ENCODE measurements at places on chromosomes 6 and 20. TPM values are rescaled to one million over a fixed set of nuclear protein-coding genes. Genes with fewer than 3 reads are reported as not detected.

FRK gene
- polyA plus RNA-seq = 4.8 TPM

DBNDD2 gene
- polyA plus RNA-seq = 23.9 TPM

TNFRSF6B gene
- 2.1 TPM for polyA plus RNA-seq

RAD21L1 gene
- not detected for polyA plus RNA-seq

FHL5 gene
- polyA plus RNA-seq = 3.6 TPM

SLC16A10 gene
- 6.8 TPM for polyA plus RNA-seq

FOXA2 gene
- 26.5 TPM for polyA plus RNA-seq

GRM4 gene
- 0.34 TPM for polyA plus RNA-seq

WFDC12 gene
- polyA plus RNA-seq = not detected

OR10C1 gene
- polyA plus RNA-seq = not detected

ECT2L gene
- polyA plus RNA-seq = 2.1 TPM

DLK2 gene
- 2.6 TPM for polyA plus RNA-seq

THBD gene
- polyA plus RNA-seq = 38.8 TPM

LAMP5 gene
- polyA plus RNA-seq = 1.0 TPM

CST1 gene
- polyA plus RNA-seq = not detected

KCNK15 gene
- polyA plus RNA-seq = not detected

AGER gene
- polyA plus RNA-seq = 112 TPM

FAM209B gene
- 0.44 TPM for polyA plus RNA-seq

FAXC gene
- polyA plus RNA-seq = 5.4 TPM

MCHR2 gene
- polyA plus RNA-seq = not detected

SNX5 gene
- polyA plus RNA-seq = 304 TPM

HTR1B gene
- polyA plus RNA-seq = 0.14 TPM
